ENCODE measurements at places on chromosomes 6 and 20.

- DNase-seq: peak; percentile 38
Observed at GRCh38 chr6:89239338-89239737, 22.2 kb upstream of the GABRR1 start.

GRCh38 chr20:33719277-33719988 is 677 bp downstream of the PXMP4 start:
- DNase-seq: peak; percentile 5

GRCh38 chr6:137105375-137105774 is 60.6 kb upstream of the IL20RA start:
- no peak for DNase-seq

DNA sequence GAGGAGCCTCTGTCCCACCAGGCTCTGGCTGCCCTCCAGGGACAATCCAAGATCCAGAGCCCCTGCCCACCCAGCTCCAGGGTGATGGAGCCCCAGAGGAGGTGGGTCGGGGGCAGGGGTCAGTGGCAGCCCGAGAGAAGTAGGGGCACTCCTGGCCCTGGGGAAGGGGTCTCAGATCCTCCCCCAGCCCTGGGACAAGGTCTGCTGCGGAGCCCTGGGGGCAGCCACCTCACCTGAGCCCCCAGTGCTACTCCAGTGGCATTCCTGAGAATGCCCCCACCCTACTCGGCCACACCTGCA is 2.7 kb upstream of the LAMA5 start:
- no peak for DNase-seq

- no peak for DNase-seq
Observed at GRCh38 chr6:121584586-121585369, 149.3 kb downstream of the GJA1 start.

- DNase-seq: no peak
Observed at GRCh38 chr20:48805286-48805685, 22.5 kb downstream of the PREX1 start.

- no peak for DNase-seq
Observed at GRCh38 chr6:144160431-144161005, 10.2 kb downstream of the STX11 start.

DNA sequence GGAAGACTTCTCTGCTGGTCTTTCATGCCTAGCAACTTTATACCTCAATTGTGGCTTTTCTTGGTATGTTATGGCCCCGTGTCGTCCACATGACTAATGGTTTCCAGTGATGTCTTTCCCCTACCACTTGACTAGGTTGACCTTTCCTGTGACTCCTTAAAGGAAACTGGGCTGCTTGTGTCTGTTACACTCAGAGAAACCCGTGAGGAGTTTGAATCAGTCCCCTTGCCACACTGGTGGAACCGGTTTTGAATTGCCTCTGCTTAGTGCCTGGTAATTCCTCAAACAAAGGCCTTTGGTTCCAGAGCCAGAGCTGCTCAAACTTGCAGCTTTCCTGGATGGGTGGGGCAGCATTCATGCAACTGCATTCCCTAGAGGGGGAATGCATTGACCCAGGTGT is 21.9 kb downstream of the ECT2L start:
- no peak for DNase-seq

DNA sequence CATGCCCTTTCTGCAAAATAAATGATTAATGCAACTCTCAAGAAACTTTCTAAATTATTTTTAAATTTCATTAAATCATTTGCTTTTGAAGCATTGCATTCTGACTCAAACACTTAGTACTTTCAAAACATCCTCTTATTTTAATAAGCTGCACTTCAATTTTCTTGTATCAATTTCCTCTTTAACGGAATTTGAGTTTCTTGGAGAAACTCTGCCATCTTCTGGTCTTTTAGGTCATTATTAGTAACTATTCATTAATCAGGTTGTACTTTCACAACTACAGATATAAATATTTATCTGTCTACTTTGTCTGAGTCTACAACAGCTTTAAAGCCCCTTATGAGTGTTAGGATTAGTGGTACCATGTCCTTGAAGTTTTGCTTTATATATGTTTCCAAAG is 30.2 kb downstream of the TMX4 start:
- DNase-seq: no peak

DNA sequence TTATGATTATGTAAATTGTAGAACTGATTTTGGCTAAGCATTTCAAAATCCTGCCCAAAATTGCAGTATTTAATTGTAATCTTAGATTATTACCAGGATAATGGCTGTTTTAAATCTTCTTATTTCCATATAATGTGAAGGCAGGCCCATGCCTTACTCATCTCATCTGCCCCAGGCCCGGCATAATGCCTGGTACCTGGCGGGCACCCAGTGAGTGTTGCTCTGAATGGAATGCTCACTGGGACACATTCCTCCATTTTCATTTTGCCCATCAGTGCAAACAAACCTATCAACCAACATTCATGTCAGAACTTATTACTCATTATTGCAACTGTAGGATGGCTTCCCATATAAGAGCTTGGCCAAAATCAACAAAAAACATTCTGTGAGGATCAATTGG is 22.8 kb downstream of the SAMD5 start:
- DNase-seq: no peak

GRCh38 chr6:32047855-32048766 is 9.9 kb downstream of the CYP21A2 start:
- DNase-seq: peak; percentile 67

DNA sequence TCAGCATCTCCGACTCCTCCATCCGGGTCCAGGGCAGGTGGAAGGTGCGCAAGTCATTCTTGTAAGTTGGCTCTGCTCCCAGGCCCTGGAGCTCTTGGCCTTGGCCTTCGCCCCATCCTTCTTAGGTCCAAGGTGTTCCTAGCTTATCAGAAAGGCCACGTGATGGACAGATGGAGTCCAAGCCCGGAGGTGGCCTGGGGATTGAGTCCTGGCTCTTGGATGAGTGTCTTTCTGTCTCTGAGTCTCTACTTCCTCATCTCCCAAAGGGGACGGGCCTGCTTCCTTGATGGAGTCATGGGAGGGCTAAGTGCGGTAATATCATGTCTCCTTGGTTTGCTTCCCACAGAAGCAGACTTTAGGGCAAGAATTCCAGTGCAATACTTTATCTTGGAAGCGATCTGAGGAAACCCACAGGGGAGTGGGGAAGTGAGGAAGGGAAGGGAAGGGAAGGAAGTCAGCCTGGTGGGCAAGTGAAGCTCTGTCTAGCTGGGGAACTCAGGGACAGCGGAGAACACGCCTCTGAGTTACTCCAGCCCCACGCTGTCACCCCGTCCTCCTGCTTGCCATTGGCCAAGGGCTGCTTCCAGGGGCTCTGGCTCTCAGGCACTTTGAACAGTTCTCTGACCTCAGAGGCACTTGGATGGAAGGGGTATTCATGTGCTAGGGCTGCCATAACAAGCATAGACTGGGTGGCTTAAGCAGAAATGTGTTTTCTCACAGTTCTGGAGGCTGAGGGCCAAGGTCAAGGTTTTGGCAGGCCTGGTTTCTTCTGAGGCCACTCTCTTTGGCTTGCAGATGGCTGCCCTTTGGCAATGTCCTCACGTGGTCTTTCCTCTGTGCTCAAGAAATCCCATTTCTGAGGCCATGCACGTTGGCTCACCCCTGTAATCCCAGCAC is 4.8 kb downstream of the LBP start:
- no peak for DNase-seq

GRCh38 chr20:24609757-24610156 is 140.3 kb downstream of the SYNDIG1 start:
- no peak for DNase-seq

GRCh38 chr6:30686009-30686907 is at the start of gene PPP1R18:
TSS of gene PPP1R18 (minus strand) at chr6:30686645. CDS start at chr6:30686018, 627 bp downstream.
- peak; percentile 63 for DNase-seq

DNA sequence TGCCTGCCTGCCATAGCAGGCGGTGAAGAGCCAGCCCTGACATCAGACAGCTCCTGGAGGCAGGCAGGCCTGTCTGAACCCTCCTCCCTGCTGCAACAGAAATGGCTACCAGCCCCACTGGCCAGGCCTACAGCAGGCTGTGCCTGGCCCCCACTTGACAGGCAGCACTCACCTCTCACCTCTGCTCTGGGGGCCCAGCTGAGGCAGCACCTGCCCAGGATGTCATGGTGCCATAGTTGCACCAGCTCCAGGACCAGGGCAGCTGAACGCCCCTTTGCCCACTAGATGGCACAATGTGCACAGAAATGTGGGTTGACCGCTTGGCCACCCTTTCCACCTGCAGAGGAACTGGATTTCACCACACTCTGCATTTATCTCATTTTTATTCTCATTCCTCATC is 30.6 kb downstream of the MRPL14 start:
- peak; percentile 74 for DNase-seq

- DNase-seq: no peak
Observed at GRCh38 chr6:87200469-87201175, 45.3 kb downstream of the ZNF292 start.

DNA sequence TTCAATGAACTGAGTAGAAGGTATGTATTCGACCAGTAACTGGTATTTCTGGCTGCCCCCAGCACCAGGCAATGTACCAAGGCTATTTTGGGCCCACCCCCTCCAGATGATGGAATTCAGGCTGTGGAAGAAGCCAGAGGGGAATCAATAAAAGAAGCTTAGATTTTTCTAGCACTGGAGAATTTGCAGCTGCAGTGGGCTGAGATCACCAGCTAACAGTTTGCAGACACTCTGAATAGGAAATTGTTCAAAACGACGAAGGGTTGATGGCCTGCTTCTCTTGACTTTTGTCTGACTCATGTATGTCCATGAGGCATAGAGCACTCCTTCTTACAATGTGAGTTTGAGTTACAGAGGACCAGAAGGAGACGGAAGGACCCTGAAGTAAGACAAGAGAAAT is 32.4 kb upstream of the FBXO9 start:
- DNase-seq: no peak

- no peak for DNase-seq
Observed at GRCh38 chr20:61810738-61811135, 254.9 kb downstream of the TAF4 start.

GRCh38 chr6:1107578-1107977 is 204.3 kb upstream of the FOXQ1 start:
- DNase-seq: no peak

DNA sequence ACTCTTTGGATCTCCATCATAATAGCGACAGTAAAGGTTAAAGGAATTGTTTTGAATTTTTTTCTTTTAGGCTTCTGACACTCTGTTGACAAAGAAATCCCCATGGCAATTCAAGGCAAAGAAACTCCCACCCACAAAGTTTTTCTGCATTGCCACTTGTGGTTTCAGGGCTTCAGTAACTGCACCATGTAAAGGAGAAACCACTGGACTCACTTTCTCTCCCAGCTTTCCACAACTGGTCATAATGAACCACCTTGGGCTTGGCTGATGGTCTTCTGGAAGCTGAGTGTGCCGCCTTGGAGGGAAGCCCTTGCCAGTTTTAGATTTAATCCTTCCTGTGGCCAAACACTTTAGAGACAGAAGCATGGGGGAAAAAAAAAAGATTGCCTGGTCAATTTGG is 163.1 kb downstream of the ISM1 start:
- no peak for DNase-seq
